ENCODE measurements at places on chromosomes 2 and 18. TPM values are rescaled to one million over a fixed set of nuclear protein-coding genes. Genes with fewer than 3 reads are reported as not detected.

DNA sequence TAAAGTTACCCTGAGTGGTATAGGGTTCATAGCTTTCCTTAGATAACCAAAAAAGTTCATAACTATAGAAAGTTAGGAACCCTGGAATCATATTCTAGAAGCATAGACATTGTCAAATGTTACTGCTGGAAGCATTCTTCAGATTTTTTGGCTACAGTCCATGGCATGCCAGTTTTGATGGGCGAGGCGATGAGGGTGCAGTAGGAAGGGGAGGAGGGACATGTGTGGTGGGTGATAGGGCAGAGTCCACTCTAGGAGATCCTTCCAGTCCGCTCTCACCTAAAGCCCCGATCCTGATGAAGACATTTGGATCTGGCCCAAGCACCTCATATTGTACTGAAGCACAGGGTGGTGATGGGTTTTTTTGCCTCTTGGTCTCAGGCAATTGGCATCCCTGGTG is 91.8 kb downstream of the HRH4 start:
- DNase-seq, result no peak

The RAPH1 gene
- 13.8 TPM for total RNA-seq

GRCh38 chr18:56709463-56709862 is 58.3 kb downstream of the WDR7 start:
- DNase-seq, result no peak

- DNase-seq, result no peak
Measured at GRCh38 chr2:48829036-48829435, 73.5 kb upstream of the LHCGR start.

DNA sequence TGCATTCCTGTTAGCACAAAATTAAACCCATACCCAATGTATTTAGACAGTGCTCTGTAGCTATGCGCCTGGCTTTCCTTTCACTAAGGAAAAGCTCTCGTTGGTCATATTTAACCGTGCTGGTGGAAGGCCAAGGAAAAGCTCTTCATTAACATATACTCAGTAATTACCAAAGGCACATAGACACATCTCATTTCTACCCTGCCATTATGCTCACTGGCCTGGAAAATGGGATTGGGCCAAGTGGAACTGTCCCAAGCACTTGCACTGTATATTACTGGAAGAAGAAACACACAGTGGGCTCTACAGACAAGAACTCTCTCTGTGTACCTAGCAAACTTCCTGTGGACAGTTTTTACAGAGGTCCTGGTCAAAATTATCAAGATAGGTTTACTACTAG is 274.4 kb downstream of the ERBB4 start:
- DNase-seq, result no peak

The FAM161A gene
- 0.89 TPM for total RNA-seq

GRCh38 chr2:133123393-133123792 is 444.9 kb downstream of the NCKAP5 start:
- no peak for DNase-seq

- DNase-seq, result no peak
Measured at GRCh38 chr2:142756430-142756829, 121.0 kb upstream of the KYNU start.

DNA sequence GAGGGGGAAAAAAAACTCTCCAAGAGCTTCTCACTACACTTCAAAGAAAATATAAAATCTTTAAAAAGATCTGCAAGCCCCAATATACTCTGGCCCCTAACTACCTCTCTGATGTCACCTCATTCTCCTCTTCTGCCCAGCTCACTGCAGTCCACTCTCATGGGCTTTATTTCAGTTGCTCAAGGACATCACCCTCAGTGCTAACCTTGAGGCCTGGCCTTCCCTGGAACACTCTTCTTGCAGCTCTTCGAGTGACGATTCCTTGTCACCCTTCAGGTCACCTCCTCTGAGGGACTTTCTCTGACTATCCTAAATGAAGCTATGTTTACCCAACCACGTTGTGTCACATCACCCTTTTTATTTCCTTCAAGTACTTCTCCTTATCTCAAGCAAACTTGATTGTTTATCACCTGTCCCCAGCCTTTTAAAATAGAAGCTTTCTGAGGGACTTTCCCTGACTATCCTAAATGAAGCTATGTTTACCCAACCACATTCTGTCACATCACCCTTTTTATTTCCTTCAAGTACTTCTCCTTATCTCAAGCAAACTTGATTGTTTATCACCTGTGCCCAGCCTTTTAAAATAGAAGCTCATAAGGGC is 10.4 kb downstream of the RTTN start:
- DNase-seq, result no peak

The G6PC2 gene
- not detected for total RNA-seq

- no peak for DNase-seq
Measured at GRCh38 chr2:110103061-110103961, 12.3 kb downstream of the MALL start.

GRCh38 chr18:8375249-8375648 is 234.0 kb upstream of the RAB12 start:
- no peak for DNase-seq

DNA sequence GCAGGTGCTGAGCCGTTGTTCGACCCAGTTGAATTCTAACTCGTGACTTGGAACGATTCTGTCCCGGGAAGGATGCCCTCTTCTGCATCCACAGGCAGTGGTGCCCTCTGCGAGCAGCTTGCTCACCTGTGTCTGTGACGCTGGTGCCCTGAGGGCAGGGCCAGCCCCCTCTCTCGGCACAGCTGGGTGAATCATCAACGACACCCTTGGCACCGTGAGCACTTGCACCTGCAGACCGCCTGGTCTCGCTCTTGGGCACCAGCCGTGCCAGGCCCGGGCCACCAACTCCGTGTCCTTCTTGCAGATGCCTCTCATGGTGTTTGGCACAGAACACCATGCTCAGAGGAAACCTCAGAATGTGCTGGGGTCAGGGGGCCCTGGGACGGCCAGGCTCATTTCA is 75.0 kb downstream of the SLC66A2 start:
- peak; percentile 6 for DNase-seq

The SKA1 gene
- total RNA-seq, result 0.20 TPM

DNA sequence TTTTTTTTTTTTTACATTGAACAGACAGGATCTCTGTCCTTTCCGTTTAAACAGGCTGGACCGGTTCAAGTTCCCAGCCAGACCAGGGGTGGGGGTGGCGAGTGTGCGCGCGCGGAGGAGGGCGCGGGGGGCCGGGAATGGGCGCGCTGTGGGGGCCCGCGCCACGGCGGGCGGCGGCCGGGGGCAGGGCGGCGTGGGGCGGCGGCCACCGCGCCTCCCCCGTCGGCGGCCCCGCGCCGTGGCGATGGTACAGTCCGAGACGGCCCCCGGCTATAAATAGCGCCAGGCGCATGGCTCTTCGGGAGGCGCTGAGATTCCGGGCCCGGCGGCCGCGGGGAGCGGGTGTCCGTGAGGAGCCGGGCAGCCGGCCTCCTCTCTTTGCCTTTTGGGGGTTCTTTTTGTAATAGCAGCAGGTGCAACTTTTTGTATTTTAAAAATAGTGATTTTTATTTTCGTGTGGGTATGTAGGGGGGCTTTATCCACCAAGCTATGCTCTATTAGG is 430 bp upstream of the CELF4 start:
- DNase-seq, result peak; percentile 75

The MGAT4A gene
- 18.8 TPM for total RNA-seq

The CCDC88A gene
- 15.8 TPM for total RNA-seq

The SEPTIN2 gene
- total RNA-seq, result 139 TPM

Data from left ventricle myocardium superior (tissue), 1 donor.